Ovary (tissue), 10 donors: ENCODE measurements at places on chromosomes 2 and 18. TPM values are rescaled to one million over a fixed set of nuclear protein-coding genes. Genes with fewer than 3 reads are reported as not detected.

- no peak overlapping the region for H3K4me3 ChIP-seq
- no peaks in the 10 kb centered on the region for H3K36me3 ChIP-seq
- no peak overlapping the region for H3K27ac ChIP-seq
- H3K4me1 ChIP-seq = no peaks in the 10 kb centered on the region
- DNase-seq = no peak
Measured at GRCh38 chr2:138956116-138956515, 175.9 kb upstream of the NXPH2 start.

GRCh38 chr2:228549441-228550007 is 368.0 kb upstream of the SPHKAP start:
- H3K27ac ChIP-seq = no peak overlapping the region
- no peaks in the 10 kb centered on the region for H3K36me3 ChIP-seq
- H3K27me3 ChIP-seq = no peaks in the 10 kb centered on the region
- DNase-seq = no peak
- no peak overlapping the region for H3K4me3 ChIP-seq
- peaks cover 2% of the 10 kb centered on the region for H3K4me1 ChIP-seq

GRCh38 chr2:232299084-232299483 is 79.5 kb upstream of the ALPP start:
- no peak for DNase-seq
- H3K27ac ChIP-seq = no peak overlapping the region
- H3K4me3 ChIP-seq = no peak overlapping the region
- H3K4me1 ChIP-seq = no peaks in the 10 kb centered on the region
- H3K27me3 ChIP-seq = no peaks in the 10 kb centered on the region

Gene PDE11A
- 0.15 TPM for polyA plus RNA-seq

Gene ZAP70
- 0.75 TPM for polyA plus RNA-seq

Gene ZNF142
- 8.2 TPM for polyA plus RNA-seq

Gene CHRNG
- polyA plus RNA-seq = not detected
